ENCODE measurements at places on chromosomes 7 and 10. TPM values are rescaled to one million over a fixed set of nuclear protein-coding genes. Genes with fewer than 3 reads are reported as not detected.

PNLIPRP2 gene
- polyA plus RNA-seq = 0.25 TPM

SLC18A3 gene
- polyA plus RNA-seq = not detected

LLCFC1 gene
- polyA plus RNA-seq = 0.25 TPM

WIPF3 gene
- 16.1 TPM for polyA plus RNA-seq

OR2A42 gene
- 0.34 TPM for polyA plus RNA-seq

SLC13A1 gene
- not detected for polyA plus RNA-seq

IL6 gene
- not detected for polyA plus RNA-seq

DNA sequence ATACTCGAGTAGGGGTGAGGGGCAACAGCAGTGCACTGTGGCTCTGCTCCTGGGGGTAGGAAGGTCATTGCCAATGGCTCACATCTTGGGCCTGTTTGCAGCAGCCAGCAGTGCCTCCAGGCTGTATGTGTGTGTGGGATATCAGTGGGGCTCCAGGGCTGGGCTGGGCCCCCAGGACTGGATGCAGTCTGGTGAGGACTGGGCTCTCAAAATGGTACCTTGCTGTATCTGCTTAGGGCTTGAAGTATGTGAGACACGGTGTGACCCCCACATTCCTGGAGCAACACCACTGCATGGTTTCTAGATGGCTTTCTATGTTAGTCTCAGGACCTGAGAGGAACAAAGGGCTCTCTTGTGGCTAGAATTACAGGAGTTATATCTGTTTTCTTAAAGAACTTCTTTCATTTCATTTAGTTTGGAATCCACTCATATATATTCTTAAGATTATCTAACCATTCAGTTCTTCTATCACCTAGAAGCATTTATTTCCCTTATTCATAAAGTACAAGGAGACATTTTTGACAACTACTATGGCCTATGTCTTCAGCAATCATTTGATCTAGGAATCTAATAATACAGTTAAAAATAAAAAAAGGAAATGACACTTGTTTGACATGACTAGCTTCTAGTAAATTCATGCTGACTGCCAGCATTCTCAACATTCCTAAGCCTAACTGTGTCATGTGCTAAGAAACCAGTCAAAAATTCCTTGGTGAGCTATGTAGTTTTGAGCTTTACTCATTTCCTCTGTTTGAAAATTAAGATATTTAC, 443.2 kb upstream of the SEMA3A start:
- DNase-seq = peak; percentile 17

- no peak for DNase-seq
These were observed 11.2 kb upstream of the SLC13A1 start for GRCh38 chr7:123210986-123211385.

GRCh38 chr10:15052121-15052520, 8.4 kb downstream of the OLAH start:
- no peak for DNase-seq

- DNase-seq = no peak
These were observed 803 bp downstream of the GOLGA7B start for GRCh38 chr10:97850446-97850845.

- no peak for DNase-seq
These were observed 4.9 kb downstream of the TRDMT1 start for GRCh38 chr10:17196573-17196972.

DNA sequence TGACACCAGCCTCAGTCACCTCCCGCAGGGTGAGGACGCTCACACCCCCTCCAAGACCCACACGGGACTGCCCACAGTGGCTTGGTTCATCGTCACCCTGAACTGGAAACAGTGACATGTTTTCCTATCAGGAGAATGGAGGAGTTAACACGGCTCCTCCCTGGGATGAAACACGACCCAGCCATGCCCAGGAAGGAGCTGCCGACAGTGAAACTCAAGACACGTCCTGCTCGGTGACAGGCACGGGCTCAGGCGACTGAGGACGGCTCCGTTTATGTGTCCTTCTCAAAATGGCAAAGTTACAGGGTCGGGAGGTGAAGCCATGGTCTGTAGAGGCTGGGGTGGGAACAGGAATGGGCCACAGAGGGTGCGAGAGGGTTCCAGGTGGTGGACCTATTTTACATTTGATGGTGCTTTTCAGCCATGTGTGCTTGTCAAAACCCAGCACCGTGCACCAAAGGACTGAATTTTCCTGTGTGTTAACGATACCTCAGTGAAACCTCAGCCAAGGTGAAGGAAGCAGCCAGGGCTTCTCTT, 272.4 kb downstream of the ADARB2 start:
- no peak for DNase-seq

DNA sequence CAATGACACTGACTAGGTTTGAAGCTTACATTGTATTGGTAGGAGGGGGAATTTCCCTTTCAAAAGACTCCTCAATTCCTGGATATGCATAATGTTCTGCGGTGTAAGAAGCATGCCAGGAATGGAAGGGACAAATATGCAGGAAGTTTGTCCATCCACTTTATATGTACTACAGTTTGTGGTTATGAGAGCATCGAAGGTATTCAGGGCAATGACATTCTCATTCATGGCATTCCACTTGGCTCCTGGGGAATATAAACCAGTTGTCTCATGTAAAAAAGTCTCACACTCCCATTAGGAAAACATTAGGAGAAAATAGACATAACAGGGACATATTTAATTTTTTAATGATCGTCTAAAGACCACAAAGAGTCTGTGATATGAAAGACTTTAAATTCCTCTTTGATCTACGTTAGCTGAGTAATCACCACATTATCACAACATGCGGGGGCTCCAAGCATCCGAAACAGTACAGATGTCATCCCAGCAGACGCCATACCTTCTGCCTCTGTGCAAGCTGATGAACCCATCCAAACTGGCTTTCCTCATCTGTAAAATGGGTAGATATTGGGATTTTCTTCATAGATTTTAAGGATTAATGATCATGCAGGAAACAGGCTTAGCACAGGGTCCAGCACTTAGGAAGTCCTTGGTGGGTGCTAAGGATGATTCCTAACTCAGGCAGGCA, 675.3 kb downstream of the INHBA start:
- no peak for DNase-seq

DNA sequence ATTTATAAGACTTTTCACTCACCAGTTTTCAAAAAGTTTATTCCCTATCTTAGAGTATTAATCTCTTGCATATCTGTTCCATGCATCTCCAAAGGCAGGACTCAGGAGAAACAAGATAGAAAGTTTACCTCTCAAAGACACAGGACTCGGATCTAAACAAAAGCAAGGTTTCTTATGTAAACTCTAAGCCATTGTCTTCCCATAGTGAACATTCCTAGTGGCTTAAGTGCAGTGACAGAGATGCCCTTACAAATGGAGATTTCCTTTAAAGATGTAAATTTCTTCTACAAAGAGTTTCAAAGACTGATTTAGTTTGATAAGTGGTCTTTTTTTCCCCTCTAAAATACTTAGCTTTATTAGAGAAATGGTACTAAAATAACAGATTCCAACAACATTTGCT, 209.8 kb downstream of the ACTR3B start:
- DNase-seq = no peak

DNA sequence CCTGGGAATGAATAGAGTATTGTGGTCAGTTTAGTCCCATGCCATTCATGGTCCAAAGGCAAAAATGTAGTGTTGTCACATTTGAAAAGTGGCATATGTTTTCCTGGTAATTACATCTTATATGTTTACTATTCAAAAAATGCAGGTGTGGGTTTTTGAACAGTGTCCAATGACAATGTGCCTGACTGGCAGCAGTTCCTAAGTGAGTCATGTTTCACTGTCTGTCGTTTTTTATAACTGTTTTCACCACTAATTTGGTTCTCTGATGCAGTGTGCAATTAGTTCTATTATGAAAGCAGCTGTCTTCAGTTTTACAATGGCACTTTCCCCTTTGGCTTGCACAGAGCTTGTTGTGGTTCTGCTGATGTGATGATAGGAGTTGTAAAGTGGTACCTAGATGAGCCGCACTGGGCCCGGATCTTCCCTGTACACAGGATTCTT, 162.3 kb downstream of the SEM1 start:
- DNase-seq = no peak

DNA sequence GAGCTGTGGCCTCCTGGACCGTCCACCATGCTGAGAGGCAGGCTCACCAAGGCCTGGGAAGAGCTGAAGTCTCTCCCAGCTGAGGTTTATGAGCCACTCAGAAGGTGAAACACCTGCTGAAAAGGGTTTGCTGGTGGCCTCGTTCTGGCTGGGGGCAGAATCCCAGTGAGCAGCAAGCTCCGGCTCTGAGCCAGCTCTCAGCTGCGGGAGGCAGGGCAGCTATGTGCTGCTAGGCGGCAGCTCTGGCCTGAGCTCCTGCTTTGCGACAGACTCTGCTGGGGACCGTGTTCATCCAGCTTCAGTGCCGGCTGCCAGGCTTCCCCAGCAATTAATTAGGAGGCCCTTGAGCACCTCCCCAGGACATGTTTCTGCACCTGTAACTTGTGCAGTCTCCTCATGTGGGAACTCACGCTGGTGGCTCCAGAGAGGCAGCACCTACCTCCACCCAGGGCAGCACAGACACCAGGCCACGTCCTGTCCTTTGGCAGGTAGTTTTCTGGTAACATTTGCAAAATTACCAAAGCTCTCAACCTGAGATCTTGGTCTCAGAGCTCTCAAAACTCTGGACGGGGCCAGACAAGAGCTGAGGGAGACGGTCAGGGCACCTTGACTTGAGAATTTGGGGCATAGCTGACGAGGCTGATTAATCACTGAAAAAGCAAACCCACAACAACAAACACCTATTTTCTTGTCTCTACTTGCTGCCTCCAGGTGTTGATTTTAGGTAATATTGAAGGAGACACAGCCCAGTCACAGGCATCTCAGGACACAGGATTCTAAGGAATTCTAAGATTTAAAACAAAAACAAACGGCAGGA, 185.0 kb downstream of the TCERG1L start:
- no peak for DNase-seq

- no peak for DNase-seq
These were observed 31.8 kb downstream of the ARL3 start for GRCh38 chr10:102682416-102682815.

GRCh38 chr7:30840141-30841024, 69.2 kb downstream of the MINDY4 start:
- no peak for DNase-seq

GRCh38 chr10:51524041-51524440, 175.4 kb downstream of the CSTF2T start:
- no peak for DNase-seq

DNA sequence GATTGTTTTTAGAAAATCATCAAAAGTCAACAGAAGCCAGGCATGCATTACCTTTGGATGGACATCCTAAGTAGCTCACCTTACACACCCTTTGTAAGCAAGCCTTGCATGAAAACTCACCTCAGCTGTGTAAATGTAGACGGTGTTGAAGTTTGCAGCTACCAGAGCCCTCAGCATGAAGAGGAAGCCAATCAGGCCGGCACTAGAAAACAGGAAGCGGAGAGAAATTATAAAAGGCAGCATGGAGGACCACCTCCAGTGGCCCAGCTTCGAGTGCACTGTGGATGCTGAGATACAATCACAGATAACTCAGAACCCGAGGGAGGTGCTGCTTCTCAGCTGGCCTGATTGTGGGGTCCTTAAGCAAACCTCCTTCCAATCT, 75.3 kb downstream of the SVOPL start:
- no peak for DNase-seq

DNA sequence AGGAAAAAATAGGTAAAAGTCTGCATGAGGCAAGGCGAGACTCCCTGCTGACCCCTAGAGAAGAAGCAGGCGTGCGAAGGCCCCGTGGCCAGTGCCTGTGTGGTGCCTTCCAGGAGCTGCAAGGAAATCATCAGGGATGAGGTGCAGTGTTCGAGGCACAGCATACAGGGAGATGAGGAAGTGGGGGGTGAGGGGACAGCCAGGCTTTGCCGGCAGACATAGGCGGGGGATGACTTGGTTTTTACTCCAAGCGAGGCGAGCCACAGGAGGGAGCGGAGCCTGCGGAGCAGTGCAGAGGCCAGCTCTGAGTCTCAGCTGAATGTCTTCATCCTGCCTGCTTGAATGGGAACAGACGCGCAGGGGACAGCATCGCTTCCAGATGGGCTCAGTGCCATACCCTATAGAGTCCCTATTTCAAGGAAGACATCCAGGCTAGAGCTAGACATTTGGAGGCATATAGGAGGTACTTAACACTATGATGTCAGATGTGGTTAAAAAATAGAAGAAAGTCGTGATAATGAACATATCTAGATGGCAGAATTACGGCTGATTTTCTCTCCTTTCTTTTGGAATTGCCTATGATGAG, 49.5 kb downstream of the TCERG1L start:
- no peak for DNase-seq

GRCh38 chr10:75801121-75801520, 369.7 kb downstream of the LRMDA start:
- no peak for DNase-seq

DNA sequence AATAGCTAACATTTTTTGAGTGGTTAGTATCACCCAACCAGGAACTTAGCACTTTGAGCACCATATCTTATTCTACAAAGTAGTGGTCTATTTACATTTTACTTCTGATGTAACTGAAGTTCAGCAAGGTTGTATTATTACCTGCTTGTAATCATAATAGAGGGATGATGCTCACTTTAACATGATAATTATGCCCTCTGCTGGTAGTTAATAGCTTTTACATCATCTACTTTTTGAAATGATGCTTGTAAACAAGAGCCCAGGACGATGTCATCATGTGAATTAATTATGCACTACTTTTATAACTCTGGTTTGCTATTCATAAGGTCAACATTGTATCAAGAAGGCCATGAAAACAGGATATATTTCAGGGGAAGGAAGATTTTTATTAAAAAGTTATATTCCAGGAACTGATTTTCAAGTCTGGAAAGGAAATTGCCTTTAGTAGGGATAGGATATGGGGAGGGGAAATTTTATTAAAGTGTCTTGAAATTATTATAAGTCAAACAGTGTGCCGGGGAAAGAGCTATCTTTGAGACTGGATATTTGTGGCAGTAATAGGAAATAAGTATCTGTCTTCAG, 80.3 kb upstream of the SCIN start:
- DNase-seq = no peak

DNA sequence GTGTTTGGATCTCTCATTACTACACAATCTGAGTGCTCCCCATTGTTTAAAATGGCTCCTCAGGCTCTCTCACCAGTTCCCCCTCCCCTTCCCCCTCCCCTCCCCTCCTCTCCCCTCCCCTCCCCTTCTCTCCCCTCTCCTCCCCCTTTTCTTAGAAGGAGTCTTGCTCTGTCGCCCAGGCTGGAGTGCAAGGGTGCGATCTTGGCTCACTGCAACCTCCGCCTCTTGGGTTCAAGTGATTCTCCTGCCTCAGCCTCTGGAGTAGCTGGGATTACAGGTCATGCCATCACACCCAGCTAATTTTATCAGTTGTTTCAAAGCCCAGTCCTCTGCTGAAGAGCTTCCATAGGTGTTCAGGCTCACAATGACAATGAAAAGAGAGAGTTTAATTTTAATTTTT, 3.6 kb upstream of the CCAR1 start:
- no peak for DNase-seq

GRCh38 chr10:71128311-71128980, 83.9 kb upstream of the UNC5B start:
- DNase-seq = no peak

- DNase-seq = no peak
These were observed 14.9 kb downstream of the CARD11 start for GRCh38 chr7:3028758-3029093.

- no peak for DNase-seq
These were observed 45.5 kb upstream of the ZNF716 start for GRCh38 chr7:57404343-57404966.
